Bronchial epithelial cell (primary cell): ENCODE measurements at places on chromosomes 2 and 18.

DNA sequence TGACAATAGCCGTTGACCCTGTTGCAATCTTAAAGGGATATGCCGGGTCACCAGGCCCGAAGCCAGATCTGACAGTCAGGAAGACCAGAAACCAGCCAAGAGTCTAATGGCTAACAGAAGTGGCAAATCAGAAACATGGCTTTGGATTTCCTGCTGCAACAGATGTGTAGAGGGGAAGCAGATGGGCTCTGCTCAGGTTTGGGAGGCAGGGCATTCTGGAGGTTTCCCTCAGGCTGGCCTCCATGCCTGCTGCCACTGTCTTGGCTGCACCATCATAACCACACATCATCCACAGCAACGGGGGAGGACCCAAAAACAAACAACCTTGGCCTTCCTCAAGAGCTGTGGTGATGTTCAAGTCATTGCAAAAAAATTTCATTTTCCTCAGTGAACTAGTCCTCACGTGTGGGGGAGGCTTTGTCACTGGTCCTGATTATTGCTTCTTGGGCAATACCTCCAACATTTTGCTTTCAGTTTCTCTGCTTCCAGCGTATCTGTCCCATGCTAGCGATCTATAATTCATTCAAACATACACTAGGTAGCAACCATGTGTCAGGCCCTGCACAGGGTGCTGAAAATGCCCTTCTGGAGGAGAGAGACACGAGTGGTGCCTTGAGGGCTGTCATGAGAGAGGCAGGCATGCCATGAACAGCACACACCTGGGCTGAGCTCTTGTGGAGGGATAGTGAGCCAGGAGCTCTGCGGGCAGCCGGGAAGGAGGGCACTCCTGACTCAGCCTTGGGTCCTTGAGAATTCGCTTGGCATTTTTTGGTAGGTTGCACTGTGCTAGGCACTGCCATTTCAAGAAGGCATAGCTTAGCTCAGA, 48.2 kb upstream of the LGALSL start:
- DNase-seq, result peak; percentile 49

DNA sequence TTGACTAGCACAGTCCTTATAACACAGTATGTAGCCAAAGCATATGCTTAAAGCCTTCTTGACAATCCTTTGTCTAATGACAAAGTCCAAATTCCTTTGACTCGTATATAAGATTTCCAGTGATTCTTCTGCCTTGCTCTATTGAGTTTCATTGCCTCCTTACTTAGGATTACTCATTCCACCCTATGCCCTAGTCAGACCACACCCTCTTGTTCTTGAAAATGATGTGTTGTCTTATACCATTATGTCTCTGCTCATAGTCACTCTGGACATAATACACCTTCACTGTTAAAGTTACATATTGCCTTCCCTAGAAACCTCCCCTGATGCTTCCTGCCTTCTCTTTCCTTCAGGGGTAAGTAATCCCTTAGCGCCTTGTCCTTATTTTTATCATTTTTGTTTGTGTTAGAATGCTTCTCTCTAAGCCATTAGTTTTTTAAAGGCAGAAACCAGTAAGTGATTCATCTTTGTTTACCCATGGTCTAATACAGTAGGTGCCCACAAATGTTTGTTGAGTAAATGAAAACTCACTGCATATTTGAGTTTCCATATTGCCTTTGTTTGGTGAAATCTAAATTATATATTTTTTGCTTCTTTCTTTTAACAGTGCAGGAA, 19.3 kb downstream of the GPD2 start:
- DNase-seq, result peak; percentile 91

GRCh38 chr18:61941948-61942471, 49.2 kb upstream of the RNF152 start:
- no peak for DNase-seq

DNA sequence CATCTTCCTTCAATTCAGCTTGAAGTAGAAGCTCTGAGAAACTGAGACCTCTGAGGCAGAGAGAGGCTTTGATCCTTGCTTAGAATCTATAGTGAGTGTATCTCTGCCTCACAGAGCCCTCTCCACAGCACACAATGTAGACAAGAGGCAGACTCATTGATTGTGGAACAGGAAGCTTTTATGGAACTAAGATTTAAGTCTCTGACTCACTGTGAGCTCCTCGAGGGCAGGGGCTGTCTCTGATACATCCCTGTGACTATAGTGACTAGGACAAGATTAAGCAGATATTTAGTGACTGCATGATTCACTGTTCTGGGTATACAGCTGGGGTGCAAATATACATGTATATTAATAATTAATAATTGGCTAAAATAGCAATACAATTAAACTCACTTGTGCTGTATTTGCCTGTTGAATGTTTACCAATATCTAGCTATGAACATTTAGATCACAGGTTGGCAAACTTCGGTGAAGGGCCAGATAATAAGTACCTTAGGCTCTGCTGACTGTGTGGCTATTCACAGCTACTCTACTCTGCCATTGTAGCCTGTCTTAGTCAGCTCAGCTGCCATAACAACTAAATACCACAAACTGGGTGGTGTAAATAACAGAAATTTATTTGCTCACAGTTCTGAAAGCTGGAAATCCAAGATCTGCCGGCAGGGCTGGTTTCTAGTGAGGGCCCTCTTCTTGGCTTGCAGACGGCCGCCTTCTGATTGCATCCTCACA, 54.4 kb downstream of the ARHGEF4 start:
- peak; percentile 73 for DNase-seq

- no peak for DNase-seq
Measured at GRCh38 chr2:43191947-43192516, 34.4 kb downstream of the ZFP36L2 start.

GRCh38 chr2:240997141-240997855, 1.1 kb upstream of the SNED1 start:
- no peak for DNase-seq

- DNase-seq, result no peak
Measured at GRCh38 chr2:217835931-217836891, 166.6 kb downstream of the TNS1 start.
